Skeletal muscle tissue (tissue), 5 donors: ENCODE measurements at places on chromosomes 13 and 19. TPM values are rescaled to one million over a fixed set of nuclear protein-coding genes. Genes with fewer than 3 reads are reported as not detected.

MEDAG gene
- total RNA-seq, result 11.5 TPM

OR10H1 gene
- total RNA-seq, result not detected

FFAR2 gene
- total RNA-seq, result 1.0 TPM

LYPD5 gene
- not detected for total RNA-seq

SIAH3 gene
- under 0.01 TPM for total RNA-seq

ACP7 gene
- total RNA-seq, result not detected

SLITRK5 gene
- total RNA-seq, result 2.6 TPM

C3 gene
- 71.5 TPM for total RNA-seq

RNF113B gene
- not detected for total RNA-seq

ZNF667 gene
- 4.7 TPM for total RNA-seq

PCP2 gene
- total RNA-seq, result not detected

C19orf18 gene
- not detected for total RNA-seq

PRKACA gene
- total RNA-seq, result 137 TPM

WDR62 gene
- total RNA-seq, result 2.1 TPM

ENOX1 gene
- total RNA-seq, result 11.5 TPM

CGB1 gene
- not detected for total RNA-seq

DYRK1B gene
- 25.1 TPM for total RNA-seq

CASP14 gene
- total RNA-seq, result not detected

FGF21 gene
- not detected for total RNA-seq
